ENCODE measurements at places on chromosomes 7 and 10.

DNA sequence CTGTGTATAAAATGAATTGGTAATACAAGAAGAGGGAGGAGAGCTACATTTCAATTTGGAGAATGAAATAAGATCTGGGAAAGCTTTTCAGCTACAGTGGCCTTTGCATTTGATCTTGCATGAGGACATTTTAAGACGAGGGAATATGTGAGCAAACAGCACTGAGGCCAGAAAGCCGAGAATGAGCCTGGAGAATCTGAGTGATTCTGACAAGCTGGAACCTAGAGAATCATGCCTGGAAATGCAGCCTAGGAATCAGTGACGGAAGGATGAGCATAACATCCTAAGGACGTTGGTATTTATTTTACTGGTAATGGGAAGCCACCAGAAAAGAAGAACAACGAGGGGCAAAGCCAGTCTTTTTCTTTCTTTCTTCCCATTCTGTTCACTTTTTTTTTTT is 44.3 kb downstream of the ARL5B start:
- DNase-seq, result no peak

GRCh38 chr7:101557421-101557820 is 71.7 kb downstream of the MYL10 start:
- DNase-seq, result no peak

DNA sequence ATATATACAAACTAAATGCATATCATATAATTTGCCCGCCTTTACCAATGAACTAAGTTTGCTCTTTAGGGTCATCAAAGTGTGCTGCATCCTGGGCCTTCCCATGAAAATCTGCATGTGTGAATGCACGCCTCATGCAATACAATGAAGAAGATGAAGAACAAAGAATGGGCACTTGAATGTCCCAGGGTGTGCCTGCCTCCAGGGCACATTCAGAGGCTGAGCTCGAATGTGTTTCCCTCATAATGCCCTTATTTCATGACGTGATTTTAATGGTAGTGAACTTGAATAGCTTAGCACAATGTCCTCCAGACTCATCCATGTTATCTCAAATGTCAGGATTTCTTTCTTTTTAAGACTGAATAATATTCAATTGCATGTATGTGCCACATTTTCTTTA is 824.9 kb downstream of the TNS3 start:
- DNase-seq, result no peak

DNA sequence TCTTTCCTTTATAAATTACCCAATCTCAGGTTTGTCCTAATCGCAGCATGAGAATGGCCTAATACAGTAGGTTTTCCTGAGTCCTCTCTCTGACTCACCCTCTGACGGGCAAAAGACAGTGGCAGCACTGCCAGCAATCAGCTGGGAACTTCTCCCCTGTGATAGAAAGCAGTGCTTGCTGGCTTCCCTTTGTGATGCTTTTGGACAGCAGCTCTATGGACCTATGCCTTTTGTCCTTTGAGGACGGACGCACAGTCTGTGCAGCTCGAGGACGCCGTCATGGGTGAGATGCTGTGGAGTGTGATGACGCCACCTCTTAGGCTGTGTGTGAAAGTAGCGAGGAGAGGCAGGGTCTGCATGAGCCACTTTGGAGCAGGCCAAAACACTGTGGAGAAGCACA is 68.8 kb downstream of the KIAA1217 start:
- no peak for DNase-seq

GRCh38 chr10:7486528-7486927 is 75.7 kb upstream of the SFMBT2 start:
- DNase-seq, result no peak

GRCh38 chr10:102669206-102670064 is 25.2 kb downstream of the TRIM8 start:
- DNase-seq, result no peak

DNA sequence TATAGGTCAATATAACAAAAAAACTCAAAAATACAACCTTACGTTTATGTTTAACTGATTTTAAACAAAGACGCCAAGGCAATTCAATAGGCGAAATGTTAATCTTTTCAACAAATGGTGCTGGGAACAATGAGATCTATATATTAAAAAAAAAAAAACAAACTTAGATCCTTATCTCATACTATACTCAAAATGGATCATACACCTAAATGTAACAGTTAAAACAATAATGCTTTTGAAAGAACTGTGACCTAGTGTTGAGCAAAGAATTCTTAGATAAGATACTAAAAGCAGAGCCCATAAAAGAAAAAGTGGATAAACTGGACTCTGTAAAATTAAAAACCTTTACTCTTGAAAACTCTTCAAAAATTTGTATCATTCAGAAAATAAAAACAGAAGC is 8.6 kb downstream of the TMEM168 start:
- no peak for DNase-seq

All from SHP77 (cell line).